ENCODE measurements at places on chromosomes 1 and 21.

GRCh38 chr1:56070601-56071000, 508.8 kb downstream of the PLPP3 start:
- no peak for DNase-seq

DNA sequence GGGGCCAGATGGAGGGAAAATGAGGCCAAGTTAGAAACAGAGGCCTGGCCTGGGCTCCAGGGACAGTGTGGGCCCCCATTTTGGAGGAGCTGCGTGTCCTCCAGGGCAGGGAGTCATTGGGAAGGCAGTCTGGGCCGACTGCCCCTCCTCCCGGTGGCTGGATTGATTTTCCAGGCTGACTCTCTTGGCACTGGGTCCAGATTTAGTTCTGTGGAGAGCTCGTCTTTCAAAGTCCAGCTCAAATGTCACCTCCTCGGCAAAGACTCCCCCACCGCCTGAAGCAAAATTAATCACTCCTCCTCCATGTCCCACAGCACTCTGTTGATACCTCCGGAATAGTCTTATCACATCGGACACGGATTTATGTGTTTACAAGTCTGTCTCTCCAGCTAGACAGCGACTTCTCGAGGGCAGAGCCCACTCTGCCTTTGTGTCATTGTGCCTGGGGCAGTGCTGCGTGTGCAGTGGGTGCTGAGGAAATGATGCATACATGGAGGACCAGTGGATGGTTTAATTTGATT, 175.1 kb downstream of the CAMTA1 start:
- no peak for DNase-seq

DNA sequence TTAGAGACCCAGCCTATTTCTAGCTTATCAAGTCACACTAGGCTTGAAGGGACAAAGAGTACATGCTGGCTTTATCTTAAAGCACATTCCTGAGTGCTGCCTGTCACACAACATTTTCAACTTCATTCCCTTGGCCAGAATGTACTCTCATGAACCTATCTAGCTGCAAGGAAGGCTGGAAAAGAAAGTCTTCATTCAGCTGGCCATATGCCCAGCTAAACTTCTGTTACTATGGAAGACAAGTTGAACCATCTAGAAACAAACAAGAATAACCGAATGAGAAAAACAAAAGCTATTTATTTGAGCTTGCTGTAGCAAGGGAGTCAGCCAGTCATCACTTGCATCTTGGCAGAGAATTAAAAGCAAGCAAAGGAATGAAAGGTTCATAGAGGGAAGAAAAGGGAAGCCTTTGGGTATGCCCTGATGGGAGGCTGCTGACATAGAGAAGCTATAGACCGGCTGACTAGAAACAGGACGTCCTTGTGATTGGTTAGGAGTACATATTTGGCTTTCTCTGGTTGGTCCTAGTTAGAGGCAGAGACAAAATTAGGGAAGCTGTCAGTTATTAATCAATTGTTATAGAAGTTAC, 108.4 kb downstream of the NEK7 start:
- no peak for DNase-seq

GRCh38 chr1:248851390-248851789, 7.5 kb downstream of the ZNF692 start:
- no peak for DNase-seq

GRCh38 chr1:170533298-170533697, 1.3 kb downstream of the GORAB start:
- DNase-seq: no peak

DNA sequence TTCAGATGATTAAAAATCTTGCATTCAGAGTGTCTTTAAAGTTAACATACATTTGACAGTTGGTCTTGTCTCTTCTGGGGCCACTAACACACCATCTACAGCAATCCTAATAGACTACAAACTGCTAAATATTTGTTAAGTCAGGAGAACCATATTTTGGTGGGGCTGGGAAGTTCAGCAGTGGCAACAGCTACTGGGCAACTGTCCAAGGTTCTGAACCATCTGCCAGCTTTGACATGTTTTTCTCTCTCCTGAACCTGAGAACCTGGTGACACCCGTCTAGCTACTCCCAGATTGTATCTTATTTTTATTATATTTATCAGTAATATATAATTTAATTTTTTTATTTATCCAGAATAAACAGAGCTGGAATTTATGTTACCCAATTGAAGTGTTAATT, 199.0 kb upstream of the DPYD start:
- DNase-seq: no peak

DNA sequence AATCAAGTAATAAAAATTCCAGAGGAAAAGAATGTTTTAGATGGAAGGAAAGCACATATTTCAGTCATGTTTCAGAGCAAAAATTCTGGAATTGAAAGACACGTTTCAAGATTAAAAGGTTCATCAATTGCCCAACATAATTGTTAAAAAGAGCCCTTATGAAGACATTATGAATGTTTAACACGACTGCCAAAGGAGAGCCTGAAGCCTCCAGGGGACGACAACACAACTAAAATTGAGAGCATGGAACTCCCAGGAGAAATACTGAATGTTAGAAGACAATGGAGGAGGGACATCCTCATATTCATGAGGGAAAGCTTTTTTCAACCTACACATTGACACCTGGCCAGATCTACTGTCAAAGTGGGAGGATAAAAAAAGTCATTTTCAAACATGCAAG, 16.0 kb downstream of the OR2T11 start:
- no peak for DNase-seq

DNA sequence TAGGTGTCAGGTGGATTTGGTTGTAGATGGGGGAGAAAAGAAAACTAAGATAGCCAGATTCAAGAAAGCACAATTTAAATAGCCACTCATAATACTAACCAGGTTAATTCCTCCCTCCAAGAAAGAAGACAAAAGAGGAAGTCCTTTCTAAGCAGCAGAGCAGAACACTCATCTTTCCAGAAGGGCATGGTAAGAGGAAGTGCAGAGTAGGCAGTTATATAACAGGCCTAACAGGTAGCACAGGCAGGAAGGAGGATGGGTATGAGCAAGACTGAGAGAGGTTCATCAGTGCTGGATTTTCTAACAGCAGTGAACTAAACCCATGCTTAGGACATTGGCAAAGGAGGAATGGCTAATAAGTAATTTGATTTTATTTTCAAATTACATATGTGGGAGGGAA, 517.5 kb downstream of the PLPP3 start:
- no peak for DNase-seq

GRCh38 chr1:201921952-201922558, 24.3 kb downstream of the LMOD1 start:
- no peak for DNase-seq

DNA sequence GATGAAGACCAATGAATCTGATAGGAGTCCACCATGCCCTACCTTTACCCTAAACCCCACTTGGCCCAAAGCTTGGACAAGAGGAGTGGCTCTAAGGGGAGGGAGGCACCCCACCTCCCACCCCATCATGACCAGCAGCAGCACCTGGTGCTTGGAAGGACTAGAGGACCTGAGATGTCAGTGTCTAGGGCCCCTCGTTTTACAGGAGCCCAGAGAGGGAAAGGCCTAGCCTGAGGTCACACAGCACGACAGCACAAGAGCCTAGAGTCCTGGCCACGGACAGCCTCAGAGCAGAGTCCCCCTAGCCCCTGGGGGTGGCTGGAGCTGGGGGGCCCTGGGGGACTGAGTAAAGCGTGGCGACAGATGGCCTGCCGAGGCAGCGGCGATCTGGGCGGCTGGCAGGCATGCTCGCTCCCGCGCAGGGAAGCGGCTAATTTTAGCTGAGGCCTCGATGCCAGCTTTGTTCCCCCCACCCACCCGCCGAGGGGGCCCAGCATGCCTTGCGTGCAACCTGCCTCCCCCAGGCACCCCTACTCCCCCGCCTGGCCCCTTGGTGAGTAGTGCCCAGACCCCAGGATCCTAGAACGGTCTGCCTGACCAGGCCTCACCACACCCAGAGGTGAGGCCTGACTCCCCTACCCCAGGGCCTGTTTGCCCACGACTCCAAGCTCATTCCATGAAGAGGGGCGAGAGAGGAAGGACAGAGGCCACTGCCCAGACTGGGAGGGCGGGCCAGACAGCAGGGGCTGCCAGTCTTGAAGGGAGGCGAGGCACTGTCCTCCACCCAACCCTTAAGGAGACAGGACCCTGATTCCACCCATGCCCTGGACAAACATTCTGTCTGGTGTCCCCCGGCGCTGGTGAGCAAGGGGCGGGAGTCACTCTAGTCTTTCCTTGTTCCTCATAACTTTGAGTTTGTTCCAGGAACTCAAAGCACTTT, 39.0 kb downstream of the AHDC1 start:
- DNase-seq: no peak

- DNase-seq: no peak
Measured at GRCh38 chr1:185720633-185721272, 13.4 kb upstream of the HMCN1 start.

DNA sequence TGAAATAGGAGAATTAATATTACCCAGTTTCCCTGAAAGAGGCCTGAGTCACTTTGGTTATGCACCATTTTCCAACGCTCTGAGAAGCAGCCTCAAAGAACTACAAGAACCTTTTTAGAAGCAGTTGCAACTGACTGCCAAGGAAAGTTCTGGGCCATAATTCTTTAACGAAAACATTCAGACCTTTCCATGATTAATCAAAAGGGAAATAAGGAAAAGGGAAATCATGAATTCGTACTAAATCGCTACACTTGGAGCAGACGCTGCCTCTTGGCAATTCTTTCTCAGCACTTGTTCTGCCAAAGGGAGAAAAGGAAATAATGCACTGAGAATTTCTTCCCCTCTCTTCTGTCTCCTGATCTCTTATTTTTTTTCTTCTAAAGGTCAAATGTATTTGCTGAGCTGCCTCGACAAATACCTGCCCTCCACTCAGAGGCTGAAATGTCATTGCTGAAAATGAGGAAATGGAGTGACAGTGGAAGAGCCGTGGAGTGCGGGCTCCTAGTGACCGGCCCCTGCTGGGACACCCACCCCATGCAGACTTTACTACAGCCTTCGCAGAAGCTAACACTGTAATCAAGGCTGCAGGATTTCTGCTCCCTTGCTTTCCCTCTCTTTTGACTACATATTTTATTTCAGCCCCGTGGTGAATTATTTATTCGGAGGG, 67.9 kb upstream of the GALNT2 start:
- no peak for DNase-seq

DNA sequence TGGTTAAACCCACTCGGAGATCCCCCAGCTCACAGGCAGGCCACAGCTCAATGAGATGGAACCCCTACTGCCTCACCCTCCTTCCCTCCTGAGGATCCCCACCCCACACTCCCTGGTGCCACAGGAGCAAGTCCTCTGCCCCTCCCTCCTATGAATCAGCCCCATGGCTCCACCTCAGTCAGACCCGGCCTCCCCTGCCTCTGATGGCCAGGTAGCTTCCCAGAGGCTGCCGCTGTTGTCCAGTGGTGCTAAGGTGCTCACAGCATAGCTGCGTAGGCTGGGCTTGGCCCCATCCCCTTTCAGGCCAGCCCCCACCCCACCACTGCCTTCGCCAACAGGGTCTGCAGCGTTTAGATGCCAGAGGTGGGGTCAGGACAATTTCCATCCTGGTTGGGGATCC, 98.5 kb upstream of the IGSF21 start:
- DNase-seq: no peak

DNA sequence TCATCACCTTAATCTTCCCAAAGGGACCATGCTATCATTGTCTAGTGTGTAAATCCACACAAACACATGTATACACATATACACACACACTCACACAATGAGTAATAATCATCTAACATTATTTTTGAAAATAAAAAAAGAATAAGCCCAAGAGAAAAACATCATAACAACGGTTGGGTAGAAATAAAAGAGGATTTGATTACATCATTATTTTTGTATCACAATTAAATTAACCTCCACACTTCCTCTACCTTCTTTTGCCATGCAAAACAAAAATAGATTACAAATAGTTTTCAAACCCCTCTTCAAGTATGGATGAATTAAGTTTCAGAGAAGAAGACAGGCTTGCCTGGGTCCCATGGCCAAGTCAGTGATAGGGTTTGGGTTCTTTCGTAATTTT, 238.1 kb downstream of the VAV3 start:
- no peak for DNase-seq

GRCh38 chr1:203178083-203178482, 2.5 kb upstream of the MYBPH start:
- DNase-seq: no peak

GRCh38 chr1:191699343-191699742, 458.9 kb upstream of the RGS18 start:
- DNase-seq: no peak

DNA sequence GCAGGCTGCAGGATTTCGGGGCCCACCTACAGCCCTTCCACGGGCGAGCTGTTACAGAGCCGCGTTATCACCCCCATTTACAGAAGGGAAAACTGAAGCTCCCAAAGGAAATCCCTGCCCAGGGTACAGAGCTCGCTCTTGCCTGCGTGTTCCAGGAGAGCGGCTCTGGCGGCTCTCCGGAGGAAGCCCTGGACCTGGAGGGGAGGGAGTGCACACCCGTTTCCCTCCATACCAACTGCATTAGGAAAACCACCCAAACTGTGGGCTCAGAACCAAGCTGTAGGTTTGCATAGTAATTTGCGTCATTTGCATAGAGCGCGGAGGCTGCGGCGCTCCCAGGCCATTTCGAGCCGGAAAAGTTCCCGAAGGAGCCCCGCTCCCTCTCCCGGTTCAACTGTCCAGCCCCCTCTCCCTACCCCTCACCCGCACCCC, 24.7 kb upstream of the ADGRB2 start:
- no peak for DNase-seq

DNA sequence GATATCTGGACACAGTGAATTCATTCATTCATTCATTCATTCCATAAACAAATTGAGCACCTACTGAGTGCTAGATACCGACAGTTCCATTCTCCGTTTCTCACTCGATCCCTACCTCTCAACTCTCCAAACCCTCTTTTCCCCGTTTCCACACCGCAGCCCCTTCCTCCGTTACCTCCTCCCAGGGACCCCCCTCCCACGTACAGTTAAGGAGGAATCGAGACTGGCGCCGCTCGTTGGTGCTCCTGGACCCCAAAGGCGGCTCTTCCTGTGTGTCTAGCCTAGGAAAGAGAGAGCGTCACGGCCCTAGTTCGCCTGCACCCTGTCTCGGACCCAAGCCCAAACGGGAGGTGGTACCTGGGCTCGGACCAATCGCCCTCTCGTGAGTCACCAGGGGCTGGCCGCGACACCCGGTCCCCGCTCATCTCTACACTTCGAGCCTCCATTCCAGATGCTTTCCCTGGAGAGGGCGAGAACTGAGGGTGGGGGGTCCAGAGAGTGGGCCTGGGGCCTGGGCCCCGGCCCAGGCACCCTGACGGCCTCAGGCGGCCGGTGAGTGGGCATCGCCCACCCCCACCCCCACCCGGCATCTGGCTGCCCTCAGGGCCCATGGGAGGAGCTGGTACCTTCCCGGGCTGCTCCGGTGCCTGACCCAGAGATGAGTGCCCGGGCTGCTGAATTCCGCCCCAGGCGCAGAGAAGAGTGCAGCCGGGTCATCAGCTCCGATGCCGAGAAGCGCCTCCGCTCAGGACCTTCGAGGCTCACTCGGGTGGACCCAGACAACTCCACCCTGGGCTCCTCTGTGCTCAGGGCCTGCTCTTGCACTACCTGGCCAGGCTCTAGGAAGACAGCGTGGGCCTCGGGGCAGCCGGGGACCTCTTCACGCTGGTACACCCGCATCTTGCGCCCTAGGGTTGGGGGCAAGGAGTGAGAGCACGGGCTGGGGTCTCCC, 4.9 kb downstream of the ARHGEF19 start:
- DNase-seq: no peak

- DNase-seq: no peak
Measured at GRCh38 chr1:53172426-53173128, 24.0 kb upstream of the CPT2 start.

Measured in bone marrow (tissue), 2 donors.